ENCODE measurements at places on chromosomes 1 and 21.

DNA sequence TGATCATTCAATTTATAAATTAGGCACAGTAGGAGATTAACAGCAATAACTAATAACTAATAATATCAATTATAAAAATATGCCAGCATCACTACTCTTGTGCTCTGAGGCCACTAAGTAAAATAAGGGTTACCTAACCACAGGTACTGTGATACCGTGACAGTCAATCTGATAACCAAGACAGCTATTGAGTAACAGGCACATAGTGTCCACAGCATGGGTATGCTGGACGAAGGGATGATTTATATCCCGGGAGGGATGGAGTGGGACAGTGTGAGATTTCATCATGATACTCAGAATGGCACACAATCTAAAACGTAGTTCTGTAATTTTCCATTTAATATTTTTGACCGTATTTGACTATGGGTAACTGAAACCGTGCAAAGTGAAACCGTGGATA, 39.4 kb downstream of the CD46 start:
- DNase-seq, result no peak

- DNase-seq, result no peak
Observed at GRCh38 chr1:18010945-18011344, 96.7 kb upstream of the IGSF21 start.

GRCh38 chr21:32082466-32082865, 196.4 kb downstream of the MIS18A start:
- DNase-seq, result no peak

DNA sequence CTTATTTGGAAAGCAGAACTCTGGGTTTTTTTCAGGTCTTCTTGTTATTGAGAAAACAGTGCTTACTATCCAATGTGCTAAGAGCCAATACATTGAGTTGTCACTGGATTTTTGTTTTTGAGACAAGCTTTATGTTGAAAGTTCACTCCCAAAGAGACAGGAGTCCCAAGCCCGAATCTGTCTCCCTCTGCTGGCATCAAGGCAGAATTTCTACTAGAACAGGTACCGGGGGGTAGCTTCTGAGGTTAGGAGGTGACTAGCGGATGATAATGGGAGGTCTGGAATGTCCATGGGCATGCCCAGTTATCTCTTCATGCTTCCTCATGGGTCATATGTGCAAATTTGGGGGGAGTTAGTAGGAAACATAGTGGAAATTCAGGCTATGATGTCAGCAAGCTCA, 25.1 kb downstream of the ZNF124 start:
- DNase-seq, result no peak

DNA sequence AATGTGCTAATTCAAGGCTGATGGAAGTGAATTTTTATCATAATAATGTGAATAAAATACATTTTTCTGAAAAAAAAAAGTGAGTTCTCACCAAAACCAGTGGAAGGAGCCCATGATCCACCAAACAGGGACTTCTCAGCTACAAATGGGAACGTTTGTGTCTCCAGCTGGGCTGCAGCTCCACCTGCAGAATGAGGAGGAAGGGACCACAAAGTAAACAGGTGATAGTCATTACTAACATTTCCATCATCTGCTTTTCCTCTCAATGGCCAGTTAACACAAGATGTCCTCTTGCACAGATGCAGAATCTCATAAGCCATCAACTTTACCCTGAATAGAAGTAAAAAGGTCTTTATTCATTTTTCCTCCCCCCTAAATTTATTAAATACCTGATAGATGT, 246.2 kb downstream of the MRPL39 start:
- DNase-seq, result no peak

DNA sequence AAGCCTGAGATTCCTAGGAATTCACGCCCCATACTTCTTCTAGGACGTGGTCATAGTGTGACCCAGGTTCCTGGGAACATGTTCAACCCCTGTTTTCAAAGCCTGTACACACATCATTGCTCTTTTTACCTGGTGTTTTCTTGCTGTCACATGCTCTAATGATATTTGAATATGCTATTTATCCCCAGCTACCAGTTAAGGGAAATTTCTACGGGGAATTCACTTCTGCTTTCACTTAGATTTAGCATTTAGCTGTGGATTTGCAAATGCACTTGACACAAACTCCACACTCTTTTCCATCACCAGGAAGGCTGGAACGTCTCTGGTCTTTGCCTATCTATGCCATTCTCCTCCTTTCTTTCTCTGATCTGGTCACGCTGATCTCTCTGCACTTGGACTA, 11.3 kb upstream of the SAMSN1 start:
- DNase-seq, result no peak

GRCh38 chr1:236716160-236716559, 29.9 kb downstream of the ACTN2 start:
- DNase-seq, result no peak

DNA sequence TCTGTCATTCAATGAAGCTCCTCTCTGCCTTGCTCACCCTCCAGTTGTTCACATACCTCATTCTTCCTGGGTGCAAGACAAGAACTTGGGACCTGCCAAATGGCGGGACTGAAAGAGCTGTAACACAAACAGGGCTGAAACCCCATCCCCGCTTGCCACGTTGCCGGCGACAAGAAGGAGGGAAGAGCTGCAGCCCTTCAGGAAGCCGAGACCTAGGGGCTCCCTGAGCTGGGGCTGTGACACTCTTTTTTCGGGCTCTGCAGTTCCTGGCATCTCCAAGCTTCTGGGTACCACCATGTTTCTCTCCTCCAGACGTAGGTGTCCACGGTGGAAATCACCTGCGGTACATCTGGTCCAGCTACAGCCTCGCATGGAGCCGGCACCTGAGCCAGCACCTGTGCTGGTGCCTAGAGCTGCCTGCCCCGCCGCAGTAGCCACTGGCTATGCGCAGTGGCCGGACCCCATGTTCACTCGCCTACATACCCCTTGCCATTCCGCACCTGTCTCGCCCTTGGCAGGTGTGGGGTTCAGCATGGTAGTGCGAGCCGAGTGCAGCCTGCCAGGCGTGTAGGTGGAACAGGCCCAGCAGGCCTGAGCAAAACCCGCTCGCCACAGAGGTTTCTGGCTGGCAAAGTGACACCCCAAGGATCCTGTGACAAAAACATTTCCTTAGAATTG, 367.0 kb upstream of the NEGR1 start:
- no peak for DNase-seq

DNA sequence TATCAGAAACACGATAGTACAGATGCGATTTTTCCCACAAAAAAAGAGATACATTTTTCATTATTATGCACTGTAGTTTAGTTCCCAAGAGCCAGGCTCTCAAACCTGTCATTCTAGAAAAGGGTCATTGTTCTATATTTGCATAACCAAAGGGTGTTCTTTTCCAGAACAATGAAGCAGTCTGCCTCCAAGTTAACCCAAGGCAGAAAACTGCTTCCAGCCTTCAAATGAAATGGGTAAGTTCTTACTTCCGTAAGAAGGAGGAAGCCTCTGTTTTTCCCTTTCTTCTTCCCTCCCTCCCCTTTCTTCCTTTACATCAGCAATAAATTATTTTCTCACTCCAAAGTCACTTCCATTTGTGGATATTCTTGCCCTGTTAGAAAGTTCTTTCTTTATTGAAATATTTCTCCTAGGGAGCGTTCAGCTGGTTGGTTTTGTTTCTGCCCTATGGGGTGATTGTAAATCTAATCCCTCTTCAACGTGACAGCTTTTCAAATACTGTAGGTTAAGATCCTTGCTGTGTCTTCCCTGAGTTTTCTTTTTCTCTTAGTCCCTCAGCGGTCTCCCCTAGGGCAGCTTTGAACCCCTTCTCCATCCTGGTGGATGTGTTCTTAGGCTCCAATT, 77.3 kb upstream of the PTGFRN start:
- no peak for DNase-seq

- DNase-seq, result no peak
Observed at GRCh38 chr1:165912638-165913037, 85.2 kb downstream of the UCK2 start.

GRCh38 chr1:200938955-200939354, 44.3 kb downstream of the INAVA start:
- no peak for DNase-seq

GRCh38 chr1:245188403-245188802, 33.6 kb downstream of the KIF26B start:
- no peak for DNase-seq

DNA sequence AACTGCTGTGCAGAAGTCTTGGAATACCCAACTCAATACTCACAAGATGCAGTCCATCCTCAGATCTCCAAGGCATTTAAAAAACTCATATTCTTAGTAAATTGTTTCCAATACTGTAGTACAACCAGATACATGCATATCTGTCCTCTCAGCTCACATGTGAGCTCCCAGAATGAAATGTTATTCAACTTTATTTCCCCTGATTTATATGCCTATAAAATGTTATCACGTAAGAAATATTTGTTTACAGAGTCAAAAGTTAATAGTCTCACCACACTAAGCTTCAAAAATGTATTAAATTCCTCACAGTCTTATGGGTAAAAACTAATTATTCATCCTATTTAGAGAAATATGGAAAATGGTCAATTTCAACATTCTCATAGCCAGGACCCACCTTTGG, 56.6 kb downstream of the LTN1 start:
- no peak for DNase-seq

- no peak for DNase-seq
Observed at GRCh38 chr1:24154215-24154614, 11.3 kb upstream of the IL22RA1 start.

GRCh38 chr1:18466676-18467075, 14.1 kb upstream of the KLHDC7A start:
- no peak for DNase-seq

DNA sequence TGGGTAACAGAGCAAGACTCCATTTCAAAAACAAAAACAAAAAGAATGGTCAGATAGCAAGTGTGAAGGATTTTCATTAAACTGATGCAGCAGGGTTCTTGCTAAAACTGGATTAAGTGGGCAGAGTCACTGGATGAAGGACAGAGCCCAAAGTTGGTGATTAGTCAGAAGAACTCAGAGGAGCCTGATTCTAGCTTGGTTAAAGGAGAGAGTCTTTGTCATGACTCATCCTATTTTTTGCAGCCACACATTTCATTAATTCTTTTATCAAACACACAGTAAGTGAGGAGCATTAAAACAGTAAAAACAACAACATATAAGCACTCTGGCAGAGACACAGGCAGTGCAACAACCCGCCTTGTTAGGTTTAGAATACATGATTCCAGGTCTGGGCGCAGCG, 56.0 kb upstream of the EDARADD start:
- DNase-seq, result no peak

GRCh38 chr21:16711757-16712156, 801.1 kb upstream of the CXADR start:
- no peak for DNase-seq

GRCh38 chr1:161214369-161214768, 726 bp upstream of the FCER1G start:
- DNase-seq, result no peak

DNA sequence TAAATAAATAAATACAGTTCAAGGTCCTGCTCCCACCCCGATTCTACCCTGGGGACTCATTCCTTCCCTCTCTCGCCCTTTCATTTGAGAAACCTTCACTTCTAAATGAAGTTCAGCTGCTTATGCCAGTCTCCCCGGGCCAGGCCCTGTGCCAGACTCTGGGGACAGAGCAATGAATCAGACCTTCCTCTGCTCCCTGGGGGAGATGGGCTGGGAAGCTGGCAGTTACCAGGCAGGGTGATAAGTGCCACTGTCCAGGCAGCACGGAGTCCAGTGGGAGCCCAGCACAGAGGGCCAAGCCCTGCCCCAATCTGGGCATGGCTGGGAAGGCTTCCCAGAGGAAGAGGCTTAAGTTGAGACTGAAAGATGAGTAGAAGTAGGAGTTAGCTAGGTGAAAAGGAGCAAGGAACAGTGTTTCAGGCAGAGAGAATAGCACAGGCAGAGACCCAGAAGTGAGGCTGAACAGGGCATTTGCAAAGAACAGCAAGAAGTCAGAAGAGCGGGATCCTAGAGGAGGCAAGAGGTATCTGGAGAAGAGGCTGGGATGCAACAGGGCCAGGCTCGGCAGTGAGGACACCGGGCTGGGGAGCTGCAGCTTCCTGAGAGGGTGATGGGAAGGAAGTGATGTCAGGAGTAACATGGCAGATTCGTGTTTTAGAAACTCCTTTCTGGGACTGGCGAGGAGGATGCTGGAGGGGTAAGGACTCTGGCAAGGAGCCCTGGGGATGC, 13.5 kb downstream of the KCNQ4 start:
- DNase-seq, result no peak

DNA sequence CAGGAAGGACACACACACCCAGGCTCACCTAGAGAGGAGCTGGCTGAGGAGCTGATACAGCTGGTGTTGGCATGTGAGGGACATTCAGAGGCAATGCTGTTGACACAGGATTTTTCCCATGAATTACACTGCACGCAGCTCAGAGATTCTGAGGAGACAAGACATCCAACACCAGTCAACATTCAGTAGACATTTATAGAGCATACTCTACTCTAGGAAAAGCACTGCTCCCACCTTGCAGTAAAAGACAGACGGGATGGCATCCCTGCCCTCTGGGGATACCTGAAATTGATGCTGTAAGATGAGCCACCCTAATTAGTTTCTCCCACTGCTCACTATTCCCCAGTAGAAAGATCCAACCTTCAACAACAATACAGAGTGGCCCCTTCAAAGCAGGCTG, 5.1 kb downstream of the LYPD8 start:
- no peak for DNase-seq

DNA sequence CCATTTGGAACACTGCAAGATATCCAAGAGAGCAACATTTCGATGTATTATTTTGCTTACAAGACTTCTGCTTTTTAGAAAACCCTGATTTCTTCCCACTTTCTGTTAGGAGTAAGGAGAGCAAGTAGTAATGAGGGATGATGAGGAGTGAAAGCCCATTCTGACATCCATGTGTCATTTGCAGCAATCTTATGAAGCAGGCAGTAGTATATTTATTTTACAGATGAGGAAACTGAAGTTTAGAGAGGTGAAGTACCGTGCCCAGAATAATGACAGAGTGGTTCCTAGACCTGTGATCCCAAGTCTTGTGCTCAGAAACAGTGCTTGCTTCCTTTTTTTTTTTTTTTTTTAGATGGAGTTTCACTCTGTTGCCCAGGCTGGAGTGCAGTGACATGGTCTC, 7.1 kb upstream of the ZSCAN20 start:
- no peak for DNase-seq

- DNase-seq, result no peak
Observed at GRCh38 chr1:83747853-83748482, 251.0 kb downstream of the TTLL7 start.

- DNase-seq, result no peak
Observed at GRCh38 chr1:213327017-213327667, 276.1 kb downstream of the RPS6KC1 start.

- no peak for DNase-seq
Observed at GRCh38 chr1:4660917-4661594, 6.6 kb downstream of the AJAP1 start.

DNA sequence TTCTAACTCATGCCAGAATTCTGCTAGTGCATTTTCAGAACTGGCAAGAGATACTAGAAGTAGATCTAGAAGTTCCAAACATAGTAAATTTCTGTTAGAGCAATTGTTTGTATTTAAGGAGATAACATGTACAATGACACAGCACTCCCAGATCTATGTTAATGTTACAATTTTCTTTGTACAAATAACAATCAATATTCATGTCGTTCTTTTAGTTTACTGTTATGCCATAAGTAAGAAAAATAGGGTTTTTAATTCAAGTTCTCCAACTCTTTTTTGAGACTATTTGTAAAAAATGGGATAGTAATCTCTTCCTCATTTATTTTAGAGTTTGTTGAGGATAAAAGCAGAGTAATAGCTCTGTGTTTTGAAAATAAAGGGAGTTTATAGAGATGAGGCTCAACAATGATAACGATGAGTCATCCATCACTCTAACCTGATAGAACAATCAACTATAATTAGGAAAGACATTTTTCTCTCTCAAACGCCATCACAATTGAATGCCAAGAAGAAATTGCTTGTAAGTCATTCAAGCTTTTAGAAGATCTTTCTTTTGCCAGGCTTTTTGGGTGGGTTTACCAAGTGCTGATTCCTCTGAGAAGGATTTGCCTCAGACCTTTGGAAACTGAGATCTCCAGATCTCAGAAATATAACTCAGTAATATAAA, 638 bp downstream of the CD84 start:
- DNase-seq, result no peak
